ENCODE measurements at places on chromosomes 7 and 10. TPM values are rescaled to one million over a fixed set of nuclear protein-coding genes. Genes with fewer than 3 reads are reported as not detected.

AKR1C8 gene
- 9.2 TPM for total RNA-seq

GRCh38 chr10:84188815-84189214 lies 5.5 kb upstream of the CDHR1 start:
- no peak for DNase-seq
- peaks cover 13% of the 10 kb centered on the region for H3K4me1 ChIP-seq
- no peaks in the 10 kb centered on the region for H3K36me3 ChIP-seq
- no peak overlapping the region for H3K27ac ChIP-seq
- H3K4me3 ChIP-seq: no peak overlapping the region

DNA sequence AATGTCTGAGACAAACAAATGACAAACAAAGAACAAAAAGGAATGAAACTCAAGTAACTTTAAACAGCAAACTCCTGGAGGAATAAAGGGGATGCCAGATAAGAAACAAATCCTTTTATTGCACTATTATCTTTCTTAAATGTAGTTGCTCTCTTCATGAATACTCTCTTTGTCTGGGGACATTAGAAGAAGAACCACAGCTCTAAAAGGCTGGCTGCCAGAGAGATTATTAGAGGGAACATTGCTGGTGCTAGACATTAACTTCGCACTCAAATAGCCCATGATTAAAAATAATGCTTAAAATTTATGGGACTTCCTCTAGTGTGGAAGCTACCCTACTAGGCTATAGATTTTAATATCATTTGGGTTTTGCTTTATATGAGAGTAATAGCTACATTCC lies 1330.4 kb downstream of the XPNPEP1 start:
- H3K36me3 ChIP-seq: no peaks in the 10 kb centered on the region
- no peak for DNase-seq
- no peaks in the 10 kb centered on the region for H3K27me3 ChIP-seq
- H3K27ac ChIP-seq: no peak overlapping the region
- no peaks in the 10 kb centered on the region for H3K4me1 ChIP-seq
- no peak overlapping the region for H3K4me3 ChIP-seq

DNA sequence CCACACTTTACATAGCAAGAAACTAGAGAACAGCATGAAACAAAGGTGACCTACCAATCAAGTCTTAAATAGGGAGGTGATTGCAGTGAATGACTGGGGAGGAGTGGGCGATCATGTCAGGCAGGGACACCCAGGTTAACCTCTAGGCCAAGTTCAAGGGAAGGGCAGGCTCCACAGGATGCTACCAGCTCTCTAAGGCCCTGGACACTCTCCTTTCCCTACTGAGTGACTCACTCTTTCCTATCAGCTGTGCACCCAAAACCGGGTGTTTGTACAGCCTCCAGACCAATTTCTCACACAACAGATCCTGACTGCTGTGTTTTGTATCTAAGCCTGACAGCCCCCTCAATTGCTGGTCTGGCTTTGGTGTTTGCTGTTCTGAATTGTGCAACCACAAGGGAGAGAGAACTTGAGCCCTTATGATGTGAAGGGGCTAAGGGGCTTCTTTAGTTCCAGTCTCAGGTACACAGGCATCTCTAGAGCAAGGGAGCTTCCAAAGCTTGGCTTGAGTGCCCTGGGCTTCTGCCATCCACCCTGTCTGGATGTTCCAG lies 107.8 kb downstream of the TBXAS1 start:
- no peaks in the 10 kb centered on the region for H3K27me3 ChIP-seq
- H3K4me1 ChIP-seq: no peaks in the 10 kb centered on the region
- H3K4me3 ChIP-seq: no peak overlapping the region
- H3K27ac ChIP-seq: no peak overlapping the region

DNA sequence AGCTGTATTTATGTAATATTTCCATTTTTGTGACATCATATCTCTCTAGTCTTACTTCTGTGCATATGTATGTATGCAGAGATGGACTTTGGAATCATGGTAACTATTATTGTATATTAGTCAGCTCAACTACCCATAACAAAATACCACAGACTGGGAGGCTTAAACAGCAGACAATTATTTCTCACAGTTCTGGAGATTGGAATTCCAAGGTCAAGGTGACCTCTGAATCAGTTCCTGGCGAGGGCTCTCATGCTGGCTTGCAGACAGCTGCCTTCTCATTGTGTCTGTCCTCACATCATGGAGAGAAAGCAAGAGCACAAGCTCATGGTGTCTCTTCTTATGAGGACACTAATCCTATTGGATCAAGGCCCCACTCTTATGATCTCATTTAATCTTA lies 79.1 kb downstream of the RAMP3 start:
- H3K27ac ChIP-seq: no peak overlapping the region
- H3K36me3 ChIP-seq: no peaks in the 10 kb centered on the region
- no peaks in the 10 kb centered on the region for H3K4me1 ChIP-seq
- no peaks in the 10 kb centered on the region for H3K27me3 ChIP-seq
- H3K4me3 ChIP-seq: no peak overlapping the region
- DNase-seq: no peak

GRCh38 chr7:40739257-40739656 lies 604.5 kb downstream of the SUGCT start:
- no peaks in the 10 kb centered on the region for H3K27me3 ChIP-seq
- no peaks in the 10 kb centered on the region for H3K36me3 ChIP-seq
- no peaks in the 10 kb centered on the region for H3K4me1 ChIP-seq
- H3K27ac ChIP-seq: no peak overlapping the region
- no peak for DNase-seq

DNA sequence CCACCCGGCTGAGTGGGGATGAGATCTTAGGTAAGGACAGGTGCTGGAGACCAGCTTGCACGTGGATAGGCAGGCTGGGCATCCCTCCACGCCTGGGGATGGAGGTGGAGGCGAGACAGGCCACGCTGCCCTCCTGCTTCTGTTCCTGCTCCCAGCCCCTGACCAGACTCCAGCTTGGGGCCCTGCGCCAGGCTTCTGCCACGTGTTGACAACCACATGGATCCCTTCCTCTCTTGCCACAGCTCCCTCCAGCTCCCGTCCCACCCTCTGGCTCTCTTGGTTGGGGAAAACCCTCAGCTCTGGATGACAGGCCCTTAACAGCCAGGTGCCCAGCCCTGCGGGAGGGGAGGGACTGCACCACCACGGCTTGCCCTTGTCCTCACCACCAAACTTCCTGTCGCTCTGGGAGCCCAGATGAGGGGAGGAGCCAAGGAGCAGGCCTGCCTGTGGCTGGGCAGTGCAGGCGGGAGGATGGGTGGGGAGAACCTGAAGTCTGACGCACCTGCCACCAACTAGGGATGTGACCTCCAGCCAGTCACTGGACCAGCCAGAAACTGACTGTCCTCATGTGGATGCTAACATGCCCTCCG lies 36.0 kb downstream of the KCNH2 start:
- peaks cover 43% of the 10 kb centered on the region for H3K4me1 ChIP-seq
- peak; percentile 54 for DNase-seq
- H3K4me3 ChIP-seq: no peak overlapping the region
- H3K36me3 ChIP-seq: no peaks in the 10 kb centered on the region
- H3K27ac ChIP-seq: no peak overlapping the region
